ENCODE measurements at places on chromosomes 7 and 10.

DNA sequence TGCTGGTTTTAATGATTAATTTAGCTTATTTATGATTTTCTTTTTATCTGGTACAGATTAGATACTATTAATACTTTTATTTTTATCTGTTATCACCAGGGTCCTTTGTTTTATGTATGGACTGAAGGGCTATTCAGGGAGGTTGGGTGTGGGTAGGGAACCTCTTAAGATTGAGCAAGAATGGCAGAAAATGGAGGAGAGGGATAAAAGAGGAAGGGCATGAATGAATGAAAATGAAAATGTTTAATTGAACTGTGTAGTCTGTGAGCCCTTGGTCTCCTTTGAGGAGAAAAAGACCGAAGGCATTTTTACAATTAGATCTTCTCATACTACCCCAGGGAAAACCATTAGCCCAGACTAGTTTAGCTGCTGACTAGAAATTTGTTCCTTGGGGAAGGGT is 93.1 kb downstream of the CDK14 start:
- DNase-seq: no peak

DNA sequence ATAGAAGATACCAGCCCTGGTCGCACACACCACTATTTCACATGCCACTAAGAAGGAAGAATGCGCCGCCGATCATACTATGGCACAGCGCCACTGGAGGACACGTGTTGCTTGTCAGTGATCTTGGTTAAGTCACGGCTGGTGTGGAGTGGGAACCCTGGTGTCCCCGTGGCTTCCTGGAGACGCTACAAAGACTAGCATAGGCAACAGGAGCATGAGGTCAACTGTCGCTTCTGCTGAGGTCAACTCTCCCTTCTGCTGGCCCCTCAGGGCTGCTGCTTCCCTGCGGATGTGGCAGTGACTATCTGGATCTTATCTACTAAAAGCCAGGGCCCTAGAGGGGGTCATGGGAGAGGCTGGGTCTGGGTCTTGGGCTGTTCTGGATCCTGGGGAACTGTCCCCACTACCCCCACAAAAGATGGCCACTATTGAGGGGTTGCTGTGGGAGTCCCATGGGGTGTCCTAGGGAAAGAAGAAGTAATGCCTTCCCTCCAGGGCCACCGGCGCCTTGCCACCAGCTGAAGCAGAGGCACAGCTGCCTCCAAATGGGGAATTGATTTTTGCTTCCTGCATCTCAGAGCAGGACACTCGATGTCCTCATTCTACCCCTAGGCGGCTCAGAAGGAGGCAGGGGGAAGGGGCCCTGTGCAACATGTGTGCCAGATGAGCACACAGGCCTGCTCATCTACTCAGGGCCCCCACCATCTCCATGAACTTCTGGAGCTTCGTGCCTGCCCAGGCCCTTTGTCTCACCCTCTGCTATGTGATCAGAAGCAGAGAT is 76.6 kb upstream of the PPIF start:
- no peak for DNase-seq

- DNase-seq: no peak
Observed at GRCh38 chr10:123842692-123843385, 48.8 kb downstream of the CPXM2 start.

- DNase-seq: no peak
Observed at GRCh38 chr7:130201796-130202195, 3.4 kb downstream of the TMEM209 start.

GRCh38 chr7:104982308-104983075 is 31.5 kb upstream of the KMT2E start:
- no peak for DNase-seq

DNA sequence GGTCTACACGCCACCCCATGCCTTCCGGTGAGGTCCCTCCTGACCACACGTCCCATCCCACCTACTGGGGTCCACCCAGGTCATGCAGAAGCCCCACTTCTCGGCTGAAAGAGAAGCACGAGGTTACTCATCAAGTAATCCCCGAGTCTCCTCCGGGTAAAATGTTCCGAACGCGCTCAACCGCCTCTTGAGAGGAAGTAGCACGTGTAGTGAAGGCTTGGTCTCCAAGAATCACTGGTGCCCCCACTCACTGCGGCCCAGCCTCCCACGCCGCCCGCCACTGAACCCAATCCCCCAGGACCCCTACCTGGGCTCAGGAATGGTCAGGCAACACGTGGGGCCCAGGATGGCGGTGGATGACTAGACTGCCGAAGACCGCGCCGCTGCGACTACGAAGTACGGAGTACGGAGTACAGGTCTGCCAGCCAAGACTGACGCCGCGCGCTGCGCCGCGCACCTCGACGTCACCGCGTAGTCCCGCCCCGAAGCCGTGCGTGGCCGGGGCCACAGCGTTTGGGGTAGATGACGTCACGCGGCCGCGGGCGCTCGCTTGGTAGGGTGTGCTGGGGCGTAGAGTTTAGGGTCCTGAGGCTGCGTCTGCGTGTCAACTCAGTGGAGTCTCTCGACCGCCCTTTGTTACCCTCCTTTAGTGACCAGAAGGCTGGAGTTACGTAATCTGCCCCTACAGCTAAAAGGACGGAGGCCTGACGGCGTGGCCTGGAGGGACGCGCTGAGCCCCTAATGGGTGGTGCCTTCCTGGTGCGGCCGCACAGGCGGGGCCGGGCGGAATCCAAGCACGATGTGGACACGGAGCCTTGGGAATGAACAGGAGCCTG is 7.6 kb upstream of the MYO1G start:
- peak; percentile 94 for DNase-seq

- no peak for DNase-seq
Observed at GRCh38 chr10:110241407-110241806, 34.0 kb downstream of the MXI1 start.

DNA sequence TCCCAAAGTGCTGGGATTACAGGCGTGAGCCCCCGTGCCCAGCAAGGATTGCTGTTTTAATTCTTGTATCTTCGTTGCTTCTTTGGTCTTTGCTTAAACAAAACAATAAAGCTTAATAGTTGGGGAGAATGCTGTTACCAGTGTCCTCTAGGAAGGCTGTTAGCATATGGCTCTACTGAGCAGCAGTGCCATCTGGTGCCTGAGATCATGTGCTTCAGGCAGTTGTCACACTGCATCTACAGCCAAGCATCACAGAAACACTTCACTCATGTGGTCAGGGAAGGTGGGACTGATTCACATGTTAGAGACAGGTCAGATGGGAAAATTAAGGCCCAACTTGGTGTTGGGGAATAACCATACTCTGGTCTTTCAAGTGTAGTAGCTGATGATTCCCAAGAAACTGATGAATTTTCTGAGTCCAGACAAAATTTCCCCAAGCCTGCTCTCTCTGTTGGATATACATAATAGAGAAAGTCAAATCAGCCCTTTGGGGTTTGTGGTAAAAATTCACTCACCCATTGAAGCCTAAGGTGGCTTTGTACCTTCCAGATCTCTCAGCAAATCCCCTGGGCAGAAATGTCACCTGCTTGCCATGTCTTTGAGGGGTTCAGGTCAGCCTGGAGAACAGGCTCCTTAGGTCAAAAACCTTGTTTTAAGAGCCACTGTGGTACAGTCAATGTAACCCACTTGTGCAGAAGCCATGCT is 28.4 kb downstream of the UBE2D4 start:
- DNase-seq: no peak

DNA sequence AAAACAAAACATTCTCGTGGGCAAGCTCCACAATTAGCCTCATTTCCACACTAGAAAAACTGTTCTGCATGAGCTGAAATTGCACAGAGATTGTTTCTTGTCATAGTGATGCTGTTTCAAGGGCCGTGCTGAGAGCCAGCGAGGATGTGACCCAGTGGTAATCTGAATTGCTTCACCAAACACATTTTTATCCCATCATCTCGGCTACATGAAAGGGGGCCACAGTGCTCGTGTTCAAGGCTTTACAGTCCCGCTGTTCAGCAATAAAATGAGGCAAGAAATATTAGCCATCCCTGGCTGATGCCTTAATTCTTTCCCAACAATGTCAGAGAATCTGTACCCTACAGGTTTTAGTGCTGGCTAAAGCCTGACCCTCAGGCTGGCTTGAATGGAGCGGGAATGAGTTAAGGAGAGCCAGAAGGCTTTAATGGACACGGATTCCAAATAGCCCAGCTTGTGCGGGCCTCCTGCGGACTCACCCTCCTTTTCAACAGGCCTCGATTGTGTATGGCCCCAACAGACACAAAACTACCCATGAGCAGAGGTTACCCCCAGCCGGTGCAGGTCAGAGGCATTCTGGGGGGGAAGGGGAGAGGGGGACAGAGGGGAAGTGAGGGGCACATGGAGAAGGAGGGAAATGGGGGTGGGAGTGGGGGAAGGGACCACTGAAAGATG is 2.0 kb upstream of the GDF10 start:
- DNase-seq: no peak

DNA sequence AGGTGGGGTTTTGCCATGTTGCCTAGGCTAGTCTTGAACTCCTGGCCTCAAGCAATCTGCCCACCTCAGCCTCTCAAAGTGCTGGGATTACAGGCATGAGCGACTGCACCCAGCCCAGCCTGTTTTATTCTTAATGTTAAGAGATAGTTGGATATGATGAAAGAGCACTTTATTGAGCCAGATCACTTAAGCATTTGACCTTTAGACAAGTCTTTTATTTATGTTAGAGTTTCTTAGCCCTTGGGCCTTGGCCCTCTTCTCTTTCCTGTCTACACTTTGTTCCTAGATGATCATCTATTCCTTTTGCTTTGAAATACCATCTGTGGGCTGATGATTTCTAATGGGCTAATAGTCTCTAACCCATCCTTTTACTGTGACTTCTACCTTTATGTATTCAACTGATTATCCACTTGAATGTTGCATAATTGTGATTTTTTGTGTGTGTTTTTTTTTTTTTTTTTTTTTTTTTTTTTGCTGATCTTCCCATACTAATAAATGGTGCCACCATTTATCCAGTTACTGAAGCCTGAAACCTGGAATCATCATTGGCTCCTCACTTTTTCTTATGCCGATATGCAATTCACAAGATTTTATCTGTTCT is 34.8 kb downstream of the BTRC start:
- no peak for DNase-seq

DNA sequence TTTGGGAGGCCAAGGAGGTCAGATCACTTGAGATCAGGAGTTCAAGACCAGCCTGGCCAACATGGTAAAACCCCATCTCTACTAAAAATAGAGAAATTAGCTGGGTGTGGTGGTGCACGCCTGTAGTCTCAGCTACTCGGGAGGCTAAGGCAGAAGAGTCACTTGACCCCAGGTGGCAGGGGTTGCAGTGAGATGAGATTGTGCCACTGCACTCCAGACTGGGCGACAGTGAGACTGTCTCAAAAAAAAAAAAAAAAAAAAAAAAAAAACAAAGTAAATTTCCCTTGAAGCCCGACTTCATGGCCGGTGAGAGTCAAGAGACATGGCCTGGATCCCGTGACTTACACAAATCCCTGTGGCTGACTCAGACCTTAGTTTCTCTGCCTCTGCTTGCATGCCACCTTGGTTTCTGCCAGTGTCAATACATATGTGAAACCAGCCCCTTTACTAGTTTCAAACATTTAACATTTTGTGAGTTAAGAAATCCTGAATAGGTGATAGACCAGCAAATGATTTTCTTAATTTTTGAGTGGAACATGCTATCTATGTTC is 62.8 kb downstream of the ZEB1 start:
- no peak for DNase-seq

- DNase-seq: no peak
Observed at GRCh38 chr7:108810756-108811385, 241.2 kb downstream of the DNAJB9 start.

- DNase-seq: no peak
Observed at GRCh38 chr10:132828681-132829080, 42.7 kb upstream of the NKX6-2 start.

DNA sequence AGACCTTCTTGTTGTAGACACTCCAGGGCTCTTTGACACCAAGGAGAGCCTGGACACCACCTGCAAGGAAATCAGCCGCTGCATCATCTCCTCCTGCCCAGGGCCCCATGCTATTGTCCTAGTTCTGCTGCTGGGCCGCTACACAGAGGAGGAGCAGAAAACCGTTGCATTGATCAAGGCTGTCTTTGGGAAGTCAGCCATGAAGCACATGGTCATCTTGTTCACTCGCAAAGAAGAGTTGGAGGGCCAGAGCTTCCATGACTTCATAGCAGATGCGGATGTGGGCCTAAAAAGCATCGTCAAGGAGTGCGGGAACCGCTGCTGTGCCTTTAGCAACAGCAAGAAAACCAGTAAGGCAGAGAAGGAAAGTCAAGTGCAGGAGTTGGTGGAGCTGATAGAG is 5.5 kb downstream of the GIMAP7 start:
- DNase-seq: no peak

- DNase-seq: no peak
Observed at GRCh38 chr10:79936625-79937615, 12.0 kb downstream of the SFTPD start.

GRCh38 chr7:154649434-154649833 is 353.5 kb downstream of the PAXIP1 start:
- DNase-seq: no peak

- no peak for DNase-seq
Observed at GRCh38 chr10:114151486-114151885, 22.5 kb downstream of the CCDC186 start.

DNA sequence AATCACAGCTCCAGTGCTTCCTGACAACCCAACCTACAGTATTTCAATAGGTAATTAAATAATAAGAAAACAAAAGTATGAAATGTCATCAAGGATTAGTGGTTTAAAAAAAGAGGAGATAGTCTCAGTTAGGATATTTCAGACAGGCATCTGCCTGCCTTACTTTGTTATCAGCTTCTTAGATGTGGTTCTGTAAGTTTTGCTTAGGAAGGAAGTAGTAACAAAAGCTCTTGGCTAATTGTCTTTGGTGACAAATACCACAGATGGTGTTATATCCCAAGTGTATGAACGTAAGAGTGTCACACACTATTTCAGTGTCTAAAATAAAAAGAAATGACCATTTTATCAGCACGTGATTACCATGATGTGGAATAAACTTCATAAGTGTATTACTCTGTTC is 9.8 kb upstream of the ACTA2 start:
- no peak for DNase-seq

DNA sequence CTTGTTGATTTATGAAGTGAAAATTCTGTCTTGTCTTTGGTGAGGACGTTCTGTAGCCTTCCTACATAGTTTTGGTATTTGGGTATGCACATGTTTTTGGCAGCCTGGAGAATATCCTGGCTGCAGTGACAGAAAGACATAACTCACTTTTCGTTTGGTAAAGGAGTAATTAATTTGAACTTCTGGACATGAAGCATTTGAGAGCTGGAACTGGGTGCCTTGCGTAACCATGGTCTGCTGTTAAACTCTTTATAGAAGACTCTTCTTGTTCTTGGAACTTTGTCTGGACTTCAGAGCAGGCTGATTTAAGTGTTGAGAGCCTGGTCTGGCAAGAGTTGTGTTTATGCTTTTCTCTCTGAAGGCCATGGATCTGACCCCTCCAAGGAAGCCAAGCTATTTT is 231.3 kb downstream of the LRMDA start:
- no peak for DNase-seq

DNA sequence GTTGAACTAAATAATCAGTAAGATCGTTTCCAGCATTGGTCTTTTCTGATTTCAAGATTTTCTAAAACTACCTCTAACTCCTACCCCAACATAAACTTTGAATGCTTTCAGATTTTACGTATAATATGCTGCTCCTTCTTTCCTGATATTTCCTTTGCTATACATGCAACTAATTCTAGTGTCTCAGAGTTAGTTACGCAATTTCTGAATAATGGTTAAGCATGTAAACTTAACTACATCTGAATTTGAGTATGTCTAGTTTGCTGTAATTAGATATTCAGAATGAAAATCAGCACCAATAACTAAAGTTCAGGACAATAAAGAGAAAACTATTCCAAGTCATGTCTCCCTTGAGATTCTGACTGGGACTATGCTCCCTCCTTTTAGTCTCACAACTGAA is 71.0 kb downstream of the SEMA3C start:
- no peak for DNase-seq
